Central memory CD8-positive, alpha-beta T cell (primary cell): ENCODE measurements at places on chromosomes 7 and 10.

DNA sequence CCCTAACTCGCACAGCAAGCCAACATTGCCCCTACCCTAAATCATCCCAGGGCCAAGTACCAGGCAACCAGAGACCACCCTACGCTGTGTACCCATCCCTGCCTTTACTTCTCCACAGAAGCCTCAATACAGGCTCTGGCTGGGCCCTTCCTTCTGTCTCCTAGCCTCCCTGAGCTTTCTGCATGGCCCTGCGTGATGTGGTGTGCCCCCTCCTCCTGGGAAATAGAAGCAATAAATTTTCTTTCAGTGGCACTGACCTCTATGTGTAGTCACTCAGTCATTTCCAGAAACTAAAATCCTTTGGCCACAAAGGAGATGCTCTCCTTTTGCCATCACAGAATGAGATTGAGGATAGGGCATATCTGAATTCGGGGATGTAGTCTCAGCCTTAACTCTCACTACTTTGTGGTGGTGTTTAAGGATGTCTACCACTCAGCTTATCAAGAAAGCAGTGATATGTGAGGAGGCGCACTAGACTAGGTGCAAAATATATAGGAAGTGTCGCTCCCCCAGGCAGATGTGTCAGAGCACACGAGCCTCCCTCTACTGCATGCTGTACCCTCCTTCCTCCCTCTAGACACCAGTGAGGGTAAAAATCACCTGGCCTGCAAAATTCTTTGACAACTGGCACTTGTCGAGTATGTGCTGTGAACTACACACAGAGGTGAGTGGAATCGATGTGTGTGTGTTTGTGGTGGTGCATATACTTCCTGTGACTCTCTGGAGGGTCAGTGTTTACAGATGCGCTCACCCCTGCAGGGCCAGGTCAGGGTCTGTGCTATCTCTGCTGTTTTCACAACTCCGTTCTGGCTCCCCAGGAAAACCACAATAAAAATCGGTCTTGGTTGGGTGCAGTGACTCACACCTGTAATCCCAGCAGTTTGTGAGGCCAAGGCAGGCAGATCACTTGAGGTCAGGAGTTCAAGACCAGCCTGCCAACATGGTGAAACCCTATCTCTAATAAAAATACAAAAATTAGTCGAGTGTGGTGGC, 825.9 kb upstream of the IGFBP3 start:
- no peak for DNase-seq

DNA sequence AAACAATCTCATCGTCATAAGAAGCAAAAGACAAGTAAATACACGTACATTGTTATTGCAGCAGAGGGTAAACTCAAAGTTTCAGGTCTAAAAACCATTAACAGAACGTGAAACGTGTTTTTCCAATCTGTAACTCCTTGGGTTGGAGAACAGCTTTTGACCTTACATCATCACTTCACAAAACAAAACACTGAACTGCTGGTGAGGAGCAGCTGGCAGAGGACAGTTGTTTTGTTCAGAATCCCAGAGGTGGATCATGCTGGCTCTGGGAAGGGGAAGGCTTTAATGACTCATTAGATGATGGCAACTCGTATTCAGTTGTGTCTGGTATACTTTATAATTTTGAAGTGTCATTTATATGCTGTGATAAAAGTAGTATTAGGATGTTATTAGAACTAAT, 923.0 kb upstream of the CELF2 start:
- no peak for DNase-seq

GRCh38 chr10:12322583-12323131, 26.7 kb upstream of the CAMK1D start:
- DNase-seq = no peak

DNA sequence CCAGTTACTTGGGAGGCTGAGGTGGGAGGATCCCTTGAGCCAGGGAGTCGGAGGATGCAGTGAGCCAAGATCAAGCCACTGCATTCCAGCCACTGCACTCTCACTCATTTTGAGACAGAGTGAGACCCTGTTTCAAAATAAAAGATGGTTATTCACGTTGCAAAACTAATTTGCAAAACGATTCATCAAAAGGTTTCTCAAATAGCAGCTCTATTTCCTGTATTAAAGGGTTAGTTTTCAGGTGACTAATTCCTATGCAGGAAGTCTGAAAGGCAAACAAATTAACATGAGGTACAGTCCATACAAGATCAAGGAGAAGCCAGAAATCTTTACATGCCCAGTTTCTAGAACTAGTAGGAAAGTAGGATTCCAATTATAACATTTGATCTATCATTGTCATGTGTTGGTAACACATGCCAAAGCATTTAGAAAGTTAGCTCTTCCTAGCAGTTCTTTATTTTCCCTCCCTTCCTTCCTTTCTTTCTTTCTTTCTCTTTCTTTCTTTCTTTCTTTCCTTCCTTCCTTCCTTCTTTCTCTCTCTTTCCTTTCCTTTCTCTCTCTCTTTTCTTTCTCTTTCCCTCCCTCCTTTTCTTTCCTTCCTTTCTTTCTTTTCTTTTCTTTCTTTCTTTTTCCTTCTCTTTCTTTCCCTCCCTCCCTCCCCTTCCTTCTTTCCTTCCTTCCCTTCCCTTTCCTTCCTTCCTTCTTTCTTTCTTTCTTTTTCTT, 49.3 kb downstream of the DENND2A start:
- no peak for DNase-seq

DNA sequence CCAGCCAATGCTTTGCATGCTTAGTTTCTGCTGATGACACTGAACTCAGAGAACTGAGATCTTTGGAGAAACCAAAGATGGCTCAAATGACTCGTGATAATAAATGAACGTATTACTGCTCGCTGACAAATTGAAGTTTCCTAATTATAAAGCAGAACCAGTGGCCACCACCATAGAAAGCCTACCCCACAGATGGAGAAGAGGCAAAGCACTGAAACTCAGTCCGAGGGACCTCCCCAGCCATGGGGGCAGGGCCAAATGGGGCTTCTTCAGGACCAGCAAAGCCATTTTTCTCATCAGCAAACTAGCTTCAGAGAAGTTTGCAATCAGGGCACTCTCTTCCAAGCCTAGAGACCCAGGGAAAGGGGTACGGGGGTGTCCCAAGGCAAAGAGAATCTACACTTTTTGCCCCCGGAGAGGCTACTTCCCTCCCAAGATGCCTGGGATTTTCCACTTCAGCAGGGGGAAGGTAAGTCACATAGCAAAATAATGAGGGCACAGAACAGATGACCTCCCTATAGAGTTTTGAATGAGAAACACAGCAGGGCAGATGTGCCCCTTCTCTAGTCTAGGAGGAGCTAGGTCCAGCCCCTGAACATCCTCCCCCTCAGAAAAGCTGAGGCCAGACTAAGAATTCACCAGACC, 4.3 kb upstream of the IL6 start:
- DNase-seq = no peak
